ENCODE measurements at places on chromosomes 7 and 10.

GRCh38 chr10:49144058-49144720, 10.4 kb upstream of the FAM170B start:
- no peak for DNase-seq

- DNase-seq, result no peak
Measured at GRCh38 chr7:156519070-156519469, 121.5 kb upstream of the RNF32 start.

DNA sequence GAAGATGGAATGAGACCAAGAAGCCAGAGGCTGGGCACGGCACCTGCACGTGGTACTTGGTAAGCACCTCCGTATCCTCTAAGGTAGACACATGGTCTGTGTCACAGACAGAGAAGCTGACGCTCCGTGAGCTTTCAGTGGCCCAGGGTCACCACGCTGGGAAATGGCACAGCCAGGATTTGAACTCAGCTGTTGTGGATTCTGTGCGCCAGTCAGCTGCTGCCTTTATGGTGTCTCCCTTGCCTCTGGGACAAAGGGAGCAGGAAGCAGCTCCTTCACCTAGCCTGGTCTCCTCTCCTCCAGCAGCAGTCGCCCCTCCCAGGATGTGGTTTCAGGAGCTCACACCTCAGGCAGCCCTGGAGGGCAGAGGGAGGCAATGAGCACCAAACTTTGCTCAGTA, 110.8 kb downstream of the ARHGAP22 start:
- no peak for DNase-seq

DNA sequence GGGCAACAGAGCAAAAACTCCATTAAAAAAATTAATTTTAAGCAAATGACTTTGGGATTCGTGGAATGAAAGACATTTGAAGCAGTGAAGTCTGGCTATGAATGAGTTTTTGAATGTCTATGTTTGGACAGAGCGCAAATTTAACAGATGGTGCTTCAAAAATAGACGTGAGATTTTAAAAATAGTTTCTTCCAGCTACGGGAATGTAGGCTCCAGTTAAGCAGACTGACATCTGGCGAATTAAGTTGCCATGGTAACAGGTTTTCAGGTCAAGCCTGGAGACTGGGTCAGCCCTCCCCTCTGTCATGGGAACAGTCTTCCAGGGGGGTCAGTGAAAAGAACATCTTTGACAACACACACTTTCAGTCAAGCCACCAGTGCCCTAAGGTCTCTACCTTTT, 62.0 kb downstream of the MYOF start:
- no peak for DNase-seq

DNA sequence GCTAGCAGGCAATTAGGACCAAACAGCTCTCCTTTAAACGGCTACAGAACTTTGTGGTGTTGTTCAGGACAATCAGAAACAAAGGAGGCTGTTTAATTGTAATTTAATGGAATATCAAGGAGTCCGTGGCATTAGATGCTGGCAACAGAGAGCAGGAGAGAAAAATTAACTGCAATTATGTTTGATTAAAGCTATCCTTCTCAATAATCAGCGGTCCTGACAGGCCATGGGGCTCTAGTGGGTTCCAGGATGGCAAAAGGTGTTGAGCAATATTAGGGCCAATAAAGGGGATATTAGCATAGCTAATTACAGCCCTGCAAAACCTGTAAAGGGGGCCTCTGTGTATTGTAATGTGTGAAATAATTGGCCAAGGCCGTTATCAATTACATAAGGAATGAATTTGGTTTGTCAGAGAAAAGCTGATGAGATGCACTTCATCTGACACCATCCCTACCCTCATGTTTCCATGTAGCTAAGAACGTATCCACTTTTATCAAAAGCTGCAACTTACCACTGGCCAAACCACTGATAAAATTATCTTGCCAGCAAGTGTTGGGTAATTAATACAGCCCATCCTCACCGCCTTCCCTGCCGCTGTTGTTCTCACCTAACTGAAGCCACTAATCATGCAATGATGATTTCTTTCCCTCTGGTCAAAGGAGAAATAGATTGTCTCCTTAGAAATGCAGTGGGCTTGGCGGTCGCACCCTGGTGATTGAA, 81.6 kb downstream of the EBF3 start:
- no peak for DNase-seq

DNA sequence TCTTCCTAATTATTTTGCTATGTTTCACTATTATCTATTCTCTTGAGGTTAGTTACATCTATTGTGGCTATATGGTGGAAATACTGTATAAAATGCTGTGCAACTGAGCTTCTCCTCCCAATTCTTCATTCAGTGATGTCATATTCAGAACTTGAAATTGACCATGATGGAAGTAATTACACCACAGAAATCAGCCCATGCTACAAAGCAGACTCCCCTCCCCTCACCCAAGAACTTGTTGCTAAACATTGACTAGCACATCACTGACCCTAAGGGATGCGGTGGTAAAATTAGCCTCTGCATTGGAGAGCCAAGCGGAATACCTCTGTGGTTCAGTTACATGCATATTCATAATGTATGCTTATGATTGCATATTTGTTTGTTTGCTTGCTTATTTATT, 8.8 kb downstream of the CALD1 start:
- no peak for DNase-seq

All from SK-MEL-5 (cell line).